ENCODE measurements at places on chromosomes 4 and X.

DNA sequence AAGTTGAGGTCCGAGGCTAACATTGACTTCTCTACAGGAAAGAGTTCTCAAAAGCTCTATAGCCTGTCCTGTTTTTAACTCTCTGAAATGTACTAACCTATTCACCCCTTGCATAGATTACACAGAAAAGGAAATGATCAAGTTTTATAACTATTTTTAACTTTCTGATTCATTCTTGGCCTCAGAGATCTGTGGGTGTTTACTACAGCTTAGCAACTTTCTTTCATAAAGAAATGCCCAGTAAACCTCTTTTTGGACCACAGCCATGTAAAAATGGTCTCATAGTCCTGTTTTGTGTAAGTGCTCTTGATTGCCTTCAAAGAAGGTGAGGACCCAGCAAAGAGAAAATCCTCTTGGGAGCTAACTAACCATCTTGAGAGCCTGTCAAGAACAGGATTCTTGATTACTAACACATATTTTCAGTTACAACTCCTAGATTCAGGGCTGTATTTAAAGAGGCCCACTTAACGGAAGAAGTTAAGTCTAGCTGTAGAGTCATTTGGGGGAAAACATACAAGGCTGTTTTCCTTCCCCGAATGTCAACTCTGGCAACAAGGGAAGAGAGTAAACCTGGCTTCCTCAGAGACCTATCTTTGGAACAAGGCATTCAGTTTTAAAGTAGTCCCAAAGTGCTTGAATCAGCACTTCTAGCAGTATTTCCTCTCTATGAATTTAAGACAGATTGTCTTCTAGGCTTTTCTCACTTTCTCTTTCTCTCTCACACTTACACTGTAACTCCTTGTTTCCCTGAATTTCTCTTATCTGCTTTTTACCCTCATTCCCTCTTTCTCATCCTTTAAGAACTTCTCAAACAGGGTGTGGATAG lies 78.2 kb downstream of the IL21 start:
- peak; percentile 7 for DNase-seq

DNA sequence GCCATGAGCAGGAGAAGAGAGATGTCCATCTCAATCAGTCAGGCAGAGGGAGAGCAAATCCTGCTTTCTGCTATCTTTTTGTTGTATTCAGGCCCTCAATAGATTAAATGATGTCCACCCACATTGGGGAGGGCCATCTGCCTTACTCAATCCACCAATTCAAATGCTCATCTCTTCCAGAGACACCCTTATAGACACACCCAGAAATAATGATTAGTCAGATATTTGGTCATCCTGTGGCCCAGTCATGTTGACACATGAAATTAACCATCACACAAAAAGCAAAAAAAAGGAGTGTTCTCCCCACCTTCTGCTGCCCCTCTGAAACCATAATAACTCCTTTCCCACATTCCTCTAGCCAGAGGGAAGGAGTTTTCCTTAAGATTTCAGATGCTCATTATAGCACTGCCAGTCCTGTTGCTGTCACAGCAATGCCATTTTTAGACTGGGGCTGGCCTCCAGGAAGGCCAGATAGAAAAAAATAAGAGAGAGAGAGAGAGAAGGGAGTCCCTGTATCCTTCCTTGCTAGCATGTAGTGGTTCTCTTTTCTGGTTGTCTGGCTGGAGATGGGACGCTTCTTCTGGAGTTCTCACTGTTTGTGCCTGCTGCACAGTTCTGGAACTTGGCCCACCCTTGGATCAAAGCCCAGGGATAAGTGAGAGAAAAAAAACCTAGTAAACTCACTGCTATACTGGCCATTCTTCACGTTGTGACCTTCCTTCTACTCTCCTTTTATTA lies 177.7 kb downstream of the RBM46 start:
- no peak for DNase-seq

GRCh38 chr4:99013402-99013843 lies 17.9 kb downstream of the METAP1 start:
- no peak for DNase-seq

DNA sequence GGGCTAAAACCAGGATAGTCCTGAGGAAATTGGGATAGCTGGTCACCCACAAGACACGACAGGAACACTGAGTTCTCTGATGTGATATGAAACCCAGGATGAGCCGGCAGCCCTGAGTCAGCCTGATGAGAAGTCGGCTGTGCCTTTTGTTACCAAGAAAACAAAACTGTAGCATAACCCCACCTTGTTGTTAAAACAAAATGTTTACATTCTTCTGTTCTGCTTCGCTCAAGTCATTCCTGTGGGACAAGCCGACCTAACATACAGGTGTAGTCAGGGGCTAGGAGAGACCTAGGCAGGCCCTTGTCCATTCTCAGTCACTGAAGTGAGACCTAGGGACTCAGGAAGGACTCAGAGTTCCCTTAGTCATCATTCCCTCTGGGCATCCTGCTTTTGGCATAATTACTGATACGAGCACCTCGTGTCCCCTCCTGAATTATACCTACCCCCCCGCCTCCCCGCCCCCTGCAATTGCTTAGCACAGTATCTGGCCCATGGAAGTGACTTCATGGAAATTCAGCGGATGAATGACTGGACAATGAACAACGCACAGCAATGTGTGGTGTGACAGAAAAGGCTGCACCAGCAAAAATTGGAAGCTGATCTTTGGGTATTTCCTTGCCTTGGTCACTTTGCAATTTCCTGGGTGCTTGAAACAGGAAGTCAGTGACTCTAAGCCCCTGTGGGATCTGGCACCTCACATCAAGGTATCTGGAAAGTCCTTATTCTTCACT lies 31.9 kb upstream of the TLR2 start:
- no peak for DNase-seq

DNA sequence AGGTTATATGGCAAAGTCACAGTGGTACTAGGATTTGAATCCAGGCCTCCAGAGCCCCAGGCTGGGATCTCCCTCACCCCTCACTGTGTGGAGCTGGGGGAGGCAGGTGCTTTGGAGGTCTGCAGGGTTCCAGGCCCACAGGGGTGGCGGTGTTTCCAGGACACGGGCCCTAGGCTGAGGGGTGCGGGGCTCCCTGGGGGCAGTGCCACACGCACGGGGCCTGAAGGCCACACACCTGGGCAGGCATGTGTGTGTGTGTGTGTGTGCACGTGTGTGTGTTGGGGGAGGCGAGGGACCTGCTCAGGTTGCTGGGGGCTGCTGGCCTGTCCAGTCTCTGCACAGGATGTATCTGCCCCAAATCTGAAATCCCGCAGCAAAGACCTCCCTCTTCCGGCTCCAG lies 18.8 kb downstream of the SH3TC1 start:
- DNase-seq, result no peak

Data from CD4-positive, alpha-beta T cell treated with Interleukin-12 subunit alpha and Interleukin-12 subunit beta, for 1 hour (primary cell).